ENCODE measurements at places on chromosomes 16 and 17.
A peak's percentile ranks its signal among the peaks of the same experiment; 100 is the strongest.

- no peak for DNase-seq
Measured at GRCh38 chr17:10177913-10178505, 20.4 kb downstream of the GAS7 start.

DNA sequence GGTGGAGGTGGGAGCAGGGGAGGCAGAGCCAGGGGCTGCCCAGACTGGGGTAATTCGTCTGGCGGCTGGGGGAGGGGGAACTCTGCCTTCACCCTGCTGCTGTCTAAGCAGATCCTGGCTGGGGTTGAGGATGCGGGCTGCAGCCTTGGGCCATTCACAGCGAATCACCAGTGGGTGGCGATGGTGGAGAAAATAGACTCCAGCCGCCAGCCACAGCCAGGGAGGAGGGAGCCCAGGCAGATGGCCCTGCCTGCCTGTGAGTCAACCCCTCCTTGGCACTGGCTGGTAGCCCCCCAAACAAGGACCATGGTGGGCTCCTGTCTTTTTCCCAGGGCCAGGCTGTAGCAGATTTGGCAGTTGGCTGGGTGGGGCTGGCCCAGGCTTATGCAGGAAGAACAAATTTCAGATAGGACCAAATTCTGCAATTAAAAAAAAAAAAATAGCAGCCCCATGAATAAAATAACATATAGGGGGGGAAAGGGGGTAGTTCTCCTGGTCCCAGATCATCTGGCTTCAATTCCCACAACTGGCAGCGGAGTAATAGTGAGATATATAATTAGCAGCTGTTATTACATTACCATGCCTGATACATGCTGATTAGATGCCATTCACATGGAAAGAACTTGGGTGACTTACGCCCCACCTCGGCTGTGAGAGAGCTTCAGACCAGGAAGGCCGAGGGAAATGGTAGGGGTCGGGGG is 41.5 kb upstream of the CDH5 start:
- DNase-seq, result no peak

DNA sequence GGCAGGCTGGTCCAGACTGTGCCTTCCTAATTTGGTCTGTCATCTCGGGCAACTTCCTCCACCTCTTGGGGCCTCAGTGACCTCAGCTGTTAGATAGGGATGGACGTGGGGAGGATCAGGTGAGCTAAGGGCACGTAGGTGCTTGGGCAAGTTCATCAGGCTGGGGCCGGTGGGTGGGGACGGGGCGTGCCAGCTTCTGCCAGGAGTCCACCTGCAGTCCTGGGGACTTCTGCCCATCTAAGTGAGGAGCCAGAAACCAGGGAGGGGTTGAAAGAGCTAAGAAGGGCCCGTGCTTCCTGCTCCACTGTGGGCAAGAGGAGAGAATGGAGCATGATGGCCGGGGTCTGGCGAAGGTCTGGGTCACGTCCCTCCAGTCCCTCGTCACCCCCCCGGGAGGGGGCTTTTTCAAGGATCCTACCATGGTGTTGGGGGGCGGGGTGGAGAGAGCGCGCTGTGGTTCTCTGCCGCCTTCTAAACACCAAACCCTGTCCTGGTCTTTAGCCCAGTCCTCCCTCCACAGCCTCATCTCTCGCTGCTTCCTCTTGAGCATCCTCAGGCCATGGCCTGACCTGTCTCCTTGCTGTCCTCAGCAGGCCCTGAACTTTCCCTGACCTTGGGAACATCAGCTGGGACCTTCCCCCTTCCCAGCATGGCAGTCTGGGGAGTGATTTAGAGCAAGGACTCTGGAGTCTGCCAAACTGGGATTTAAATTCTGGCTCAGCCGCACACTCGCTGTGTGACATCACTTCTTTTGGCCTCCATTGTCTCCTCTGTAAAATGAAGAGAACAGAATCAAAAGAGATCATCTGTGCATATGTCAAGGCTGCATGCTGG is 21.6 kb downstream of the SPNS2 start:
- no peak for DNase-seq

- no peak for DNase-seq
Measured at GRCh38 chr16:81634380-81635062, 144.6 kb upstream of the PLCG2 start.

GRCh38 chr17:83078378-83079351 is 744 bp upstream of the METRNL start:
- DNase-seq, result no peak

DNA sequence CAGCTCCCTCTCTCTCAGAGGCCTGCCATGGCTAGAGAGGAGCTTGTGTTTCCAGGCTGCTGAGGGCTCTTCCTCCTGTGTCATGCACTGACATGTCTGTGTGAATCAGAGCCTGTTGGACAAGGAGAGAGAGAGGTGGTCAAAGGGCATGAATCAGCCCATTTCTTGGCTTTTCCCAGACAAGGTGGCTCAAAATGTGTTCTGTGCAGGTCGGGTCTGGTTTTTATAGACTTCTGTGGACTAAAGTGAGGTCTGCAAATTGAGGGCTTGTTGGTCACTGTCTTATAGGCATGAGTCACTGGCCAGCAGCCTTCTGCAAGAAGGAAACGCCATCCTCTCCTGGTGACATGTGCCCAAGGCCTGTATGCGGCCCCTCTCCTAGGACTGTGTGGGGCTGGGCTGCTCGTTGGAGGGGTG is 97.9 kb downstream of the FOXL1 start:
- no peak for DNase-seq

DNA sequence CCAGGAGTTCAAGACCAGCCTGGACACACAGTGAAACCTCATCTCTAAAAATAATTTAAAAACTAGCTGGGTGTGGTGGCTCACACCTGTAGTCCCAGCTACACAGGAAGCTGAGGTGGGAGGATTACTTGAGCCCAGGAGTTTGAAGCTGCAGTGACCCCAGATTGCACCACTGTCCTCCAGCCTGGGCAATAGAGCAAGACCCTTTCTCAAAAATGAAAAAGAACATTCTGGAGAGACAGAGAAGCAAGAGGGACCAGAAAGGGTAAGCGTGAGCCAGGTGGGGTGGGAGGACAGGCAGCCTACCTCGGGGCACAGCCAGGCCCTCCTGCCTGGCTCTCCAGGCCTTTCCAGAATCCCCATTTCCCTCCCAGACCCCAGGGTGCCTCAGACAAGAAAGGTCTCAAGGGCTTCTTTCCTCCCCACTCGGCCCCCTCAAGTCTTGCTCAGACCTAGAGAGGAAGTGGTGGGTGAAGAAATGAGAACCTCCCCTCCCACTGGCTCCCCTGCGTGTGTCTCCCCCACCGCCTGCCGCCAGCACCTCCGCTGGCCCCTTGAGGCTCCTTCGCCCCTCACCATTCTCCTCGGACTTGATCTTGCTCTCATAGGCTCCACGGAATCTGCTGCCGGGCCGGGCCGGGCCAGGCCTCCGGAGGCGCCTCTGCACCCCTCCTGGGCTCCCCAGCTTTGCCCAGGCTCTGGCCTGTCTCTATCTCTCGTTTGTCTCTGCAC is 503 bp downstream of the C16orf54 start:
- peak; percentile 47 for DNase-seq

- DNase-seq, result no peak
Measured at GRCh38 chr17:45791935-45792334, 7.8 kb downstream of the CRHR1 start.

DNA sequence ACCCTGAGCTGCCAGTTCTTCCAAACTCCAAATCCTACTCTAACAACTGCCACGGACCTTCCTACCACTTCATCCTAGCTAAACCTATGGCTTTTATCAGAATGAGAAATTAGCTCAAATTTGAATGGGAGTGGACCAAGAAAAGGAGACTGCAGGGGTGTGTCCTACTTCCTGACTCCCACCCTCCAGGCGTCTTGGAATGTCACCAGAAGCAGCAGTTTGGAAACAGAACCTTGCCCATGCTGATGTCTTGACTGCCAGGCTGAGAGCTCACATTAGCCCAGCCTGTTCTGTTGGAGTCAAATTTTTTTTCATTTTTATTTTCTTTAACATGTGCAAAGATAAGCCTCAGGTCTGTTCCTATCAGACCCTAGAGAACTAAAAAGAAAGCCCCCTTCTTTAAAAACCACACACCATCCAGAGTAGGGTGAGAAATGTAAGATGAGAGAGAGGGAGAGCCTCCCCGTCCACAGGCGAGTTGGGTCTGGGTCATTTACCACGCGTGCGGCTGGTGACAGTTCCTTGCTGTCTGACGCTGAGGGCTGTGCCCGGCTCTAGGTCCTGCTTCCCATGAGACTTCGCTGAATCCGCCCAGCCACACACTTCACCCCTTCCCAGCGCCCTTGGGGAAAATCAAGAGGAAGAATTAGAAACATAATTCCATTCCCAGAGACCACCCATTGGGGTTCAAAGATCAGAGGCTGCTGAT is 54.3 kb downstream of the WNT3 start:
- no peak for DNase-seq

- no peak for DNase-seq
Measured at GRCh38 chr17:34275881-34276280, 5.9 kb downstream of the CCL7 start.

DNA sequence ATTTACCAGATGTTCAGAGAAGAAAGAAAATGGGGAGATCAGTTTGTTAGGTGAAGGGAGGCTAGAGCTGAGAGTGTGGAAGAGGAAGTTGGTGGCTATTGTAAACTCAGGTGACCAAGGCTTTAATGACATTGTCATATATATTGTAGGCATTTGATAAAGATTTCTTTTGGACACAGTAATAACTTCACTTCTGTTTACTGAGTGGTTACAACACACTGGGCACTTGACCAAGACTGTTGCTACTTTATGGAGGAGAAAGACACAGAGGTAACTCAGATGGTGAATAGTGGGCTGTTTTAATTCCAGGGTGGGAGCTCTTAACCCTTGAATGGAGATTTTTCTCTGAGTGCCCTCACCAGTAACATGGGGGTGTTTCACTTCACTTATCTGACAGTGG is 46.0 kb downstream of the TNRC6A start:
- no peak for DNase-seq

- DNase-seq, result no peak
Measured at GRCh38 chr16:3216263-3216640, 18.7 kb downstream of the ZNF200 start.

DNA sequence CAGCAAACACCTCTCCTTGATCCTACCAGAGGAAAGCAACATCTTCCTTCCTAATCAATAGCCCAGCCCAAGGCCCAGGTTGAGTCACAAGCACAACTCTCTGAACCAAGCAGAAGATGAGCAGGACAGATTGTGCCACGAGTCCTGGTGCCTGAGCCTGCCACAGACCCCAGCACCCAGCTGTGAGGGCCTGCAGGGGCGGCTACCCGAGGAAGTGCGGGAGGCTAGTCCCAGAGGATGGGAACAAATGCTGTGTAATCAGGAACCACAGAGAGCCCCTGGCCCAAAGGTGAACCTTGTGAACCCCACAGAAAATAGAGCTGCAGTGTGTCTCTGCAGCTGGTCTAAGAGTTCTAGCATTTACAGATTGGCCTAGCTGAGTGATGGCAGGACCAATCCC is 126.8 kb upstream of the HSBP1 start:
- no peak for DNase-seq

Data from activated naive CD4-positive, alpha-beta T cell (primary cell).